ENCODE measurements at places on chromosomes 3 and 15.

DNA sequence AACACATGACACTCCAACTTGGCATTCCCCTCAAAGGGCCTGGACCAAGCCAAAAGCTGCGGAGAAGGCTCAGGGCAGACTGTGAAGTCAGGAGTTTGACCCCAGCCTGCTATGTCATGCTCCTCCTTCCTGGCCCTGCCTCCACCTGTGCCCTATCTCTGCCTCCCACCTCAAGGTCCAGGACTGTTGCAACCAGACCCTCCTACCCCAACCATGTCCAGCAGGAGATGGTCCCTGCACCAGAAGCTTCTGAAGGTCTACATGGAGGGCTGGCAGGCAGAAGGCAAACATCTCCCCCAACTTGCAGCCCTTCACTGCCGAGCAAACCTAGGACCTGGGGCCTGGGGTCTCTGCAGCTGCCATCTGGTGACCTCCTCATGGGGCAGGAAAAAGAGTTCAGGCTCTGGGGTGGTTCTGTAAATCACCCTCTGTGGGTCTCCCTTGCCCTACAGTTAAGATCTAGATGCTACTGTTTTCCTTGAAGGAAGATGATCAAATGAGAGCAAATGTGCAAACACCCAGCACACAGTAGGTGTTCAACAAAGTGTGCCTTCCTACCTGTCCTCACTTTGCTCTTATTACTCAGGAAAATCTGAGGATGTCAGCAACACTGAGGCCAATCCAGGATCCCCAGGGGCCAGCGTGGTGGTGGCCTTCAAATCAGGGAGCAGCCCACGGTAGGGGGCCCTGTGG is 11.5 kb upstream of the CSK start:
- no peak for DNase-seq

- no peak for DNase-seq
These were observed 74.5 kb downstream of the CPNE4 start for GRCh38 chr3:131960324-131960723.

GRCh38 chr3:36403661-36404060 is 23.4 kb downstream of the STAC start:
- no peak for DNase-seq

DNA sequence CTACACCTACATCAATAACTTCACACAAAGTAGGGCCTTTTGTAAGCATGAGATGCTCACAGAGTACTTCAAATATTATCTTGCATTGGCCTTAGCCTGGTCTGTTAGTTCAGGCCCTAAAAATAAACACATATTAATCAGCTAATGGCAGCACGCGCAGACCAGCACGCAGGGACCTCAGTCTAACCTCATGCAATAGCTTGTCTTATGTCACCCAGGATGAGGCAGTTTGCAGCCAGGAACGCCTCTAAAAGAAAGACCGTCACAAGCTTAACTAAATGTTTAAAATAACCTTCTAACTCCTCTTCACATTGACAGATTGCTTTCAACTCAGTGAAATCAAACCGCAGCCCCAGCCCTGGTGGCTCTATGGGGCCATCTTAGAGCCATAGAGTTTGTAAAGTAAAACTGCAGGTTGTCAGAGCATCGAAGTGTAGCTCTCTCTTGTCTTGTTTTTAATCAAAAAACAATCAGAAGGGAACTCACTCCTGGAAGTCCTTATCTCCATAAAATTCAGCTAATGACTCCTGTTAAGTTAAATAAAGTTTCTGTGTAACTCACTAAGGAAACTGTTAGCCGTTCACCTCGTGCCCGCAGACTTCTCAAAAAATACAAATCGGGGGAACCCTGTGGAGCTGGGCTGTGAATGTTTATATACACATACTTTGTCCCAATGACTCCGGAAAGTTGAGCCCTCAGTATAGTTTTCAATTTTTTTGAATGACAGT is 212.6 kb downstream of the CDIN1 start:
- DNase-seq = peak; percentile 51

GRCh38 chr15:92624401-92624991 is 31.1 kb downstream of the FAM174B start:
- no peak for DNase-seq

GRCh38 chr3:175426805-175427204 is 567.7 kb downstream of the NAALADL2 start:
- no peak for DNase-seq

DNA sequence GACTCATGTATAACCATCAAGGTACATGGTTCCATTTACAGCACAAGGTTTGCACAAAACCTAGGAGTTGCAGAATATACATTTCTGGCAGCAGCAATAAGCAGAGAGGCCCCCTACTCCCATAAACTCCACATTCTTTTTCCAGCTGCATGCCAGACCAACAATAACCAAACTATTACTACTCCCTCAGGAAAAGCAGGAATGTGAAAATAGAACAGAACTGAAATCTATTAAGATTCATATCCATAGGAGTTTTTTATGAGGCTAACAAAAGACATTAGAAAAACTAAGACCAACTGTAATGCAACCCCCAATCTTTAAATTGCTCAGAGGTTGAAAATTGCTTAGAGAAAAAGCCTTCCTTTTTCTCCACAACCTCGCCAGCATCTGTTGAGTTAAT is 27.6 kb upstream of the TOP2B start:
- DNase-seq = no peak

- no peak for DNase-seq
These were observed 167.3 kb downstream of the LPP start for GRCh38 chr3:188321258-188321657.

Data from kidney (tissue), 22 donors.